ENCODE measurements at places on chromosomes 13 and 19.

GRCh38 chr13:48866249-48866648, 109.5 kb upstream of the FNDC3A start:
- DNase-seq = no peak

DNA sequence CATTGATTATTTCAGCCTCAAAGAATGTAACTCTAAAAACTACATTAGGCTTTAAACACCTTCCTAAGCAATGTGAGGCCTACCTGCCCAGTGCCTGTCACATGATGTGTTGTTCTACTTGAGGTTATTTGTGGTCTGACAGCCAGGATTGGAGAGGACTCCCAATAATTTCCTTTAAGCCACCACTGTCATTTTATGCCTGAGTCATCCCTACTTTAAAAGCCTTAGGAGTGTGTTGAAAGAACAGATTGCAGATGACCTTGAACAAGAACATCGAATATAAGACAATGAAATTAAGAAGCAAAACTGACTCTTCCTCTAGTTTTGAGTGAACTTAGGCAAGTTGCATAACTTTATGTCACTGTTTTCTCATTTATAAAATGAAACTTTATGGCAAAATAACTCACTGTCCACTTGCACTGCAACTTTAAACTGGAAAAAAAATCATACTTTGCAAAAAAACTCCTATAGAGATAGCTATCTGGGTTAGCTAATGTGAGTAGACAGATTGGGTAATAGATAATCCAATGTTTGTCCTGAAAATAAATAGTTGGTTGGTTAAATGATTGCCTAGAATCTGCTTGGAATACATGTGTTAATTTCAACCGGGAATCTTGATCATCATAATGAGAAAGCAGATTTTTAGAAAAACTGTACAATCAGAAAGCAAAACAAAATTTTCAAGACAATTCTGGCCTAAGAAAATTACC, 361.2 kb downstream of the SUCLA2 start:
- no peak for DNase-seq

DNA sequence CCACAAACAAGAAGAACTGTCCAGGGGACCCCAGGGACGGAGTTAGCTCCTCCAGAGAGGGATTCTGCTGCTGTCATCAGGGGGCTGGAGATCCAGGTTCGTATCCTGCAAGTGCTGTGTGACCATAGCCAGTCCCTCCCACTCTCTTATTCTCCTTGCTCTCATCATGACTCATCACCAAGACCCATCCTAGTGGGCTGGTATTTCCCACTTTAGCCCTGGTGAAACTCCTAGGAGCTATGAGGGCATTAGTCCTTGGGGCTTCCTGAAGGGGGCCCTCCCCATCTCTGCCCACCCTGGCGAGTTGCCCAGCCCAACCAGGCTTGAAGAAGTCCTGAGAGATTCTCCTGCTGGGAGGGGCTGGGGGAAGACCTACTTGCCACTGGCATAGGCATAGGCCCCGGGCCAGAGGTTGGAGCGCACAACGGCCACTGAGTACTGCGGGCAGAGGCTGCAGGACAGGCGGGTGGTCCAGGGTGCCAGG, 7.5 kb upstream of the DMWD start:
- DNase-seq = no peak

- DNase-seq = no peak
Observed at GRCh38 chr19:7932276-7932929, 6.5 kb upstream of the CTXN1 start.

GRCh38 chr13:43129511-43130110, 106.2 kb downstream of the DNAJC15 start:
- no peak for DNase-seq

DNA sequence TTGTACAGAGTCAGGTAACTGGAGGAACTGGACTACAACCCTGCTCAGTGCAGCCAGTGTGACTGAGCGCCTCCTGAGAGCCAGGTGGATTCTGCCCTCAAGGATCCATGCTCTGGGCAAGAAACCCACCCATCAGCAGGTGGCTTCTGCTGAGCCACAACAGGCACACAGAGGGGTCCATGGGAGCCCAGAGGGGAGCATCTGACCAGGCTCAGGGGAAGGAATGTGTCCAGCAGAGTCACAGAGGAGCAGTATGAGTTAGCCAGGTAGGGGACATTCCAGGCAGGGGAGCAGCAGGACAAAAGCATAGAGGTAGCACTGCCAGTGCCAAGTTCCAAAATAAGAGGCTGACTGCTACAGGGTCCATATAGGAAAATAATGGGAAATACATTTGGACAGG, 19.9 kb downstream of the DHRS12 start:
- DNase-seq = no peak

DNA sequence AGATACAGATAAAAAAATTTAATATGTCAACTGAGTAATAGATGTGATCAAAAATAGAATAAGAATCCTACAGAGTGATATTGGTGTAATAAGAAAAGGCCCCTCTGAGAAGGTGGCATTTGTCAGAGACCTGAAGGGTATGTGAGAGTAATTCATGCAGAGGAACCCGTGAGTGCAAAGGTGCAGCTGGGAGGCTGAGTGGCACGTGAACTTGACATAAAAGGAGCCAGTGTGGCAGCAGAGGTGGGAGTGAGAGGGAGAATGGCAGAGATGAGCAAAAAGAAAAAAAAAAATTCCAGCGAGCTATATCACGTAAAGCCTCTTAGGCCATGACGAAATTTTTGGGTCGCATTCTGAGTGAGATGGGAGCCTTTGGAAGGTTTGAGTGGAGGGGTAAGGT, 588.9 kb downstream of the KCTD12 start:
- no peak for DNase-seq

DNA sequence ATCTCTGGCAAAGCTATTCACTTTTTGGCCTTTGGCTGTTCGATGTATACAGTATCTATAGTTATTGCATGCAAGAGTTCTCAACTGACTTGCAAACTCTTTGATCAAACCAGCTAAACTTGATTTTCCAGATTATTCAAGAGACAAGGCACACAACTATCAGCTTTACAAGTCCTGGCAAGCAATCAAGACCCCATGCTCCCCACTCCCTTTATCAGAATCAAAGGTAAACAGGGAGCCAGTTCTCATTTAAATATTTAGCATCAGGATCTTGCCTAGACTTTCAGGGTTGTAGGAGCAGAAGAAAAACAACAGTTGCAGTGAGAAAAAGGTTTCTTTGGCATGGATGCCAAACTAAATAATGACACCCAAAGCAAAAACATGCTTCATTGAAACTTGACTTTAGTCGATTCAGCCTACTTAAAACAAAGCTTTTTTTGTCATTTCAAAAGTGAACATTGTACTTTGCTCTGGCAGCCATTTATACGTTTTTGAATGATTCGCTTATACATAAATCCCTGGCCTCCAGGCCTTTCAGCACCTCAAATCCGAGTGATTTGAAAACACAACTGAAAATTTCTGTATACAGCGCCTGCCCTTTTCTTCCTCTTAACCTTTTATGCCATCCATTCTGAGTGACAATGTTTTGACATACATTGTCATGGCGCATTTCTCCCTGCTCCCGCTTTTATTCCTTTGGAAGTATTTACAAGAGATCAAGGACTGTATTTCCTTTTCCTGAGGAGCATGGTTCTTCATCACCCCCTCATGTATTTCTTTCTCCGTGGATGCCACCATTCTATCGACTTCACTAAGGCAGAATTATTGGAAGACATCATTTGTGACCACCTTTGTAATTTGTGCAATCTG, 340.8 kb downstream of the KLF5 start:
- DNase-seq = no peak

DNA sequence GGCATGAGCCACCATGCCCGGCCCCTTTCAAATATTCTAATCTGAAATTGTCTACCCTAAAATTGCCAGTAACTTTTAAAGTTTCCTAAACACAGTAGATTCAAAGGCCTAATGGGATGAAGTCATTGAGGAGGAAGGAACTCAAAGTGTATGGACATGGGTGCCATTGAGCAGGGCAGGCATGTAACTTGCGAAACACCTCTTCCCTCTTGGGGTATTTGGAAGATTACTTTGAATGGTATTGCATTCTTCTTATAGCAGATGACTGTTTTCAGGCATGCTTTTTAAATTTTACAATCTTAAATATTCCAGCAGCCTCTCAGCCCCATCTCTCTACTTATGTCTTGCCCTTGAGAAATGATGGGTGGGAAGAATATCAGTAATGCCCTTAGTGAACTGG, 21.0 kb downstream of the TM9SF2 start:
- no peak for DNase-seq

- no peak for DNase-seq
Observed at GRCh38 chr13:29484796-29485195, 110.7 kb downstream of the SLC7A1 start.

- no peak for DNase-seq
Observed at GRCh38 chr19:27652281-27652680, 1560.7 kb downstream of the UQCRFS1 start.

- no peak for DNase-seq
Observed at GRCh38 chr13:82370316-82370715, 1512.0 kb downstream of the SLITRK1 start.

DNA sequence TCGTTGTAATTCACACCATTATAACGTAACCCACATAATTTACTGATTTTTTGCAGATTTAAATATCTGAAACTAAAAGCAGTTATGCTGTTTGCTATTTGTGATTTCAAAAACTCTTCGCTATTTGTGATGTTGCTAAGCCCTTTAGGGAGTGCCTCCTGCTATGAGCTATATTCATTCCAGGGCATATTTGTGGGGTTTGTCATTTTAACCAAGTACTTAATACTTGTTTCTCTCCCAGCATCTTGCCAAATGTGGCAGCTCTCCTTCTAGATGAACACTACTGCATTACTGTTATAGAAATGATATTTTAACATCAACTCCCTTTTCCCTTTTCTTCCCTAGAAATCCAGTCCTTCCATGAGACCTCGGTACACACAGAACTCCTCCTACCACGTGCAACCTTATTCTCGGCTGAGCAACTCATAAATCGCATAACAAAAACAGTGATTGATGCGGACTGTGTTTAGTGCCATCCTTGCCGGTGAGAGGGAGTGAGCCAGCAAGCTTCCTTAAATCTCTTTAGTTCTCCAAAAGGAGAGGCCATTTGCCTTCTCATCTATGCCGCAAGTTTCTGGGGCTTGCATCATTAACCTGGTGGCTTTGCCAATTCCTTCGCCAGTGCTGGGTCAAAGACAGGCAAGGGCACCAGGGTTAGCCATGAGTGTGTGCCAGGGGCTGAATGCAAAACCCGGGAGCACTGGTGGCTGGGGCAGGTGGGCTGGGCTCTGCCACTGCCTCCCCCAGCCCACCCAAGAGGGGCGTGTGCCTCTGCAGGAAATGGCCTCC, 33.4 kb downstream of the RFX2 start:
- DNase-seq = no peak

DNA sequence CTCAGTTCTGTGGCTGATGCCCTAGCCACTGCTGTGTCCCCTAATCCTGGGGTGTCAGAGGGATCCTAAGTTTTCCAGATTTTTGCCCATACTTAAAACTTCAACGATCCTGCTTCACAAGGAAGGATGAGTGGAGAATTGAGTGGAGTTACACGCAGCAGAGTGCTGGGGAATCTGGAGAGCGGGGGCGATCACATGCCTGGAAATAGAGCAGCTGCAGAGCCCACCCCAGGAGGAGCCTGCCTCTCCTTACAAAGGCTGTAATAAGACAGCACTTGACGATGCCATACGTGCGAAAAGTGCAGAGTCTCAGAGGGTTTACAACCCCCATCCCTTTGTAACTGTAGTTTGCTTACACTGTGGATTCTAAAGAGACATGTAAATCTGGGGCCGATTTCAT, 40.6 kb downstream of the SUGP2 start:
- DNase-seq = no peak

DNA sequence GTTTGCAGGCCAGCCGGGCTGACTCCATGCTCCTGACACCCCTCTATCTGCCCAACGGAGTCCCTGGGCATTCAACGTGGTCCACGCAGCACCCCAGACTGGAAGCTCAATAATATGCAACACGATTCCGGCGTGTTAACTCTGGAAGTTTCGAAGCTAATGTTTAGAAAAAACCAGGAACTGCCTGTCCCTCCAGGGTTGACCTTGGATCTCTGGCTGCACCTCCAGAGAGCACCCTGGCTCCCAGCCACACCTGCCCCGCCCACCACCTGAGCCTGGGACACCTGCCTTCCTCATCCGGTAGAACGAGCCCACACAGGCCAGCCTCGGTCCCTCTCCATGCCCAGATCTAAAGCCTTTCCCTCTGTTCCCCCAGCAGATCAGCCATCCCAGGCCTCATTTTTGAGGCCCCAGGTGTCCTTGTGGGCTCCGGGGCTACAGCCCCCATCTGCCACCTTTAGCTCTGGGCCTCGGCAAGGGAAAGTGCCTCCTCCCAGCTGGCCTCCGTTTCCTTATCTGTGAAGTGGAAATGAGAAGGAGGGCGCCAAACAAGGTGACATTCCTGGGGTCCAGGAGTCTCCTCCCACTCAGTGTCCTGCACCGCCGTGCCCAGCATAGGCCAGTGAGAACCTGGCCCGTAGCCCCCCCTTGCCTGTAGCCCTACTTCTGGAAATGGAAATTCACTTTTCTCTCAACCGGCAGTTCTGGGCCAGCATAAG, 38.7 kb downstream of the KLF2 start:
- DNase-seq = no peak

DNA sequence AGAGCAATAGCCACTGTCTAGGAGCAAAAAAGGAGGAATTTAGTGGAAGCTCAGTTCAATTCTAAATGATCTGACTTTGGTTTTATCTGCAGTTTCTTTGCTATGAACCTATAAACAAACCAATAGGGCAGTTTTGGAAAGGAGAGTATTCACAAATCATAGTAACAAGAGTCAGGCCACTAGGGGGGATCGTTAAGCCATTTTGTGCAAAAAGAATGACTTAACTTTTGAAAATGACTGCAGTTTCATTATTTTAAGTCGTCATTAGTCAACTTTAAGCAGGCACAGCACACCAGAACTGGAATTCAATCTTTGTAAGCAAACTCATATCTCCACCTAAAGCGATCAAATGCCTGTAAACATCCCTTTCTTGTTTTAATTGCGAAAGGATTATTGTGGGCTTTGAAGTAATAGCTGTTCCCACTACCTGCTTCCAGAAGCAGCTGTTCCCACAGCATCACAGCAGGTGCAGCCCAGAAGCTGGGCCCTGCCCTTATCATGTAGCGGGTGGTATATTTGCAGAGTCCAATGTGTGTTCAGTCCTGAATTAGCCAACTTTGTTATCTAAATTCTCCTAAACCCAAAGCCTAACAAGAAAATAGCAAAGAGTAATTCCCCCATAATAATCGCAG, 51.5 kb downstream of the SOX21 start:
- no peak for DNase-seq

- no peak for DNase-seq
Observed at GRCh38 chr19:43524922-43525835, 1.8 kb downstream of the ETHE1 start.

GRCh38 chr13:112892426-112893206, 76.4 kb upstream of the MCF2L start:
- DNase-seq = no peak

DNA sequence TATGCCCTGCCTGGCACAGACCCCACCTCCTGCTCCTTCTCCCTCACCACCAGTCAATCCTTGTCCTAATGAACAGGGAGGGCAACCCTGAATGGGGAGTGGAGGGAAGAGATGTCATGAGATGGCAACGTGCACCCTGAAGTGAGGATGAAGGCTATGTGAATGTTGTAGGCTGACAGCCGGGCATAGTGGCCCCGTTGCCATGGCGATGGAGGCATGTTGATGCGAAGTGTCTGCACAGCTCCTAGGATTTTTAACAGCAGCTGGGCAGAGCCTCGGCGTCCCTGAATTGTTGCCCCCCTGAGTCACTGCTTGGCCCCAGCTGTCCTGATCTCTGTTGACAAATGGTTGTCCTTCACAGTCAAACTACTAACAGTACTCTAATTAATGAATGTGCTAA, 4.8 kb upstream of the ALOX5AP start:
- DNase-seq = no peak

Measured in NCI-H1436 (cell line).